ENCODE measurements at places on chromosomes 6 and 20.

- no peak for DNase-seq
Observed at GRCh38 chr20:1734269-1734858, 76.8 kb upstream of the SIRPG start.

- DNase-seq = no peak
Observed at GRCh38 chr6:169415179-169415578, 161.5 kb upstream of the THBS2 start.

- DNase-seq = no peak
Observed at GRCh38 chr20:62537649-62538292, 62.0 kb upstream of the GATA5 start.

DNA sequence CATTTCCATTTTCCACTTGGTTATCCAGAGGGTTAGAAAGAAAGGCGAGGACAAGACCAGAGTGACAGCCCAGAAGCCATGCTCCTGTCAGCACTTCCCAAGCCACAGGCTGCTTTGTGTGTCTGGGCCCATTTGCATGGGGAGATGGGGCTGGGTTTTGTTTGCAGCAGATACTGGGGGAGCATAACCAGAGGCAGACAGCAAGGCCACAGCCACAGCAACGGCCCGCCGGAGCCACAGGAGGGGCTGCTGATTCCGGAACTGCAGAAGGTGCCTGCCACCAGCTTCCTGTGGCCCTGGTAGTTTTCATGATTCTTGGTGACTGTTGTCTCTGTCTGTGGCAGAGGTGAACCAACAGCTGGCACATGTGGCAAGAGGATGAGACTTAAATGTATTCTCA is 106.6 kb downstream of the DLL1 start:
- no peak for DNase-seq

DNA sequence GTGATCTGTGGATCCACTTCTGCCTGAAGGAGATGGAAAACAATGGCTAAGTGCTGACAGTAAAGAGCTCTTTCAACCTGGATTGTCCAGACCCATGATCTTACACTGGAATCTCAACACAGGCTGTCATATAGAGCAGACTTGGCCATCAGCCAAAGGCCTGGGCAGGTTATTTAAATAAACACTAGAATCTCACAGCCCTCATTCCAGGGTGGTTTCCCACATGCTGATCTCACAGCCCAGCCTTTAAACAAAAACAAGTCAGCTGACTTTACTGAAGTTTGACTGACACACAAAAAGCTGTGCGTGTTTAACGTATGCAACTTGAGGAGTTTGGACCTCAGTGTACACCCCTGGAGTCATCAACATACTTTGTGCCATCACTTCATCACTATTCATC is 28.4 kb downstream of the SYNDIG1 start:
- DNase-seq = no peak

DNA sequence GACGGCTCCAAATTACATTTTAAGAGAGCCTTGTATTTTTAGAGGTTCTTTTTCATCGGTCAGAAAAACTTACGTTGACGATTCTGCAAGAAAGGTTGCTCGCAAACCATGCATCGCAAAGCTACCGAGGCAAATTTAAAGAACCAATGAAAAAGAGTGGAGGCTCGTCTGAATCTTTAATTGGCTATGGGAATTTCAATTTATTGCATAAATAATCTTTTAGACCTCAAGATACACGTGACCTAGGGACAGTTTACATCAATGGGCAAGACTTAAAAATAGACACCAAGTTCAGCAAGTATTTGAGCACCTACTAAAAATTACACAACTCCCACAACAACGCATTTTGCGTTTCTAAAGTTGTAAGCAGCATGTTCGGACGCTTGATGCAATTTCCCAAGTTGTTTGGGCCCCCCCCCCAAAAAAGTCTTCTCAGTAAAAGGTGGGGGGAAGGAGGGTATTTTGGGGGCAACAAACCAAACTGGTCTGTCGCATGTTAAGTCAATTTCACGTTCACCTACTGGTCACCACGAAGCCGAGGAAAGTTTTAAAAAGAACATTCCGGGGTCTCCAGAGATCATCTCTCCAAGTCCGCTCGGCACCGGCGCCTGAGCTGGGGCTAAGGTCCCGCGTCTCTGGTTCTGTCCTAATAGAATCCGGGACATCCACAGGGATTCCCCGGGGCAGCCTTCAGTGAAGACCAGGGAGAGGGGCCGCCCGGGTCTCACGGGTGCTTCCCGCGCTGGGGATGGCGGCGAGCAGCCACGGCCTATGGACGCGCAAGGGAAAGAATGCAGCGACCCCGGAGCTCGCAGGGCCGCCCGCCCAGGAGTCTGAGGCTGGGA is 851 bp downstream of the SNX5 start:
- no peak for DNase-seq

- no peak for DNase-seq
Observed at GRCh38 chr20:56776345-56776744, 147.2 kb downstream of the TFAP2C start.

- DNase-seq = no peak
Observed at GRCh38 chr6:169169375-169169774, 84.3 kb downstream of the THBS2 start.

DNA sequence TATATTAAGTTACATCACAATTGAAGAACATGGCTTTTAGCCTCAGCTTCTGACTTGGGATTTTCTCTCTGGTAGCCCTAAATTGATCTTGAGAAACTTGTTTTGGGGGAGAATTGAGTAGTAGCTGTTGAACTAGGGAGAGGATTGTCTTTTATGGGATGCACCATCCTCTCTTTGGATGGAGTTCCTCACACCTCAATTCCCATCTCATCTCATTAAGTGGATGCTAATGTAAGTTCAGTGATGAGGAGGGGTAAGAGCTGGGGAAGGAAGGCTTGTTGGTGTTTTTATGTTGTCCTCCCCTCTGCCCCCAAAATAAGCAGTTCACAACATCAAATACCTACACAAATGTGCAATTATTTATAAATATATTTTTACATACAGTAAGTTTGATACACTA is 4.0 kb downstream of the GJA1 start:
- DNase-seq = no peak

DNA sequence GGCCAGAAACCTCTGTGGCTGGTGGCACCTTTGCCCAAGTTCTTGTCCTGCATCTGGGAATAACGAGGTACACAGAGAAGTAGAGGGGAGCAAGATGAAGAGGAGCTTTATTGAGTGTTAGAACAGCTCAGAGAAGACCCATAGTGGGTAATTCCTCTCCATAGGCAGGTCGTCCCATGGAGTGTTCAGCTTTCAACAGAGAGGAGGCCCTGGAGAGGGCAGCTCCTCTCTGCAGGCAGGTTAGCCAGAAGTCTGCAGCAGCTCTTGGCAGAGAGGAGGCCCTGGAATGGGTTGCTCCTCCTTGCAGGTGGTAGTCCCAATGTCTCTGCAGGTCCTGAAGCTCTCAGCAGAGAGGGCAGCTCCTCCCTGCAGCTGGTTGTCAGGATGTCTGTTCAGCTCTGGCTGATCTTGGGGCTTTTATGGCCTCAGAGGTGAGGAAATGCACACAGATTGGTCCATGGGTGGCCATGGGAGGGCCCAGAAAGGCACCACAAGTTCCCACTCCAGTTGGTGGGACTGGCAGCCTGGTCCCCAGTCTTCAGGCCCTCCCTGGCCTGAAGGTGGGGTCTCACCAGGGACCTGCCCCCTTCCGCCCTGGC is 89.0 kb downstream of the IPCEF1 start:
- no peak for DNase-seq

DNA sequence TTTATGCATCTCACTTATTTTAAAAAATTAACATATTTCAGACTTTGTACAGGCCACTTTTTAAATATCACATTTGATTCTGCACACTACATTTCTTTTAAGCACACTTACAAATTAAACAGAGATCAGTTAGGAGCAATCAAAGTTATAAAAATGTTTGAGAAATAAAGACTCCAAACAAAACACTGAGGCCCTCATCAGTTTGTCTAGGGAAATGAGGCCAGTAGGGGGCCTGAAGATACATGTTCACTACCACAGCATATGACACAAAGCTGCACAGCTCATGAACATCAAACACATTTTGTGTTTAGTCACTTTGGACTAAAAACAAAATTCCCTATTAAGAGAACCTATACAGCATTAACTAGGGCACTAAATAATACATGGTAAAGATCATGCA is 180.5 kb downstream of the PDE7B start:
- DNase-seq = no peak

- no peak for DNase-seq
Observed at GRCh38 chr20:37477041-37477440, 44.0 kb upstream of the NNAT start.

GRCh38 chr6:110348961-110349690 is 9.0 kb downstream of the METTL24 start:
- no peak for DNase-seq

GRCh38 chr6:53038141-53038540 is 27.1 kb upstream of the FBXO9 start:
- DNase-seq = no peak

- no peak for DNase-seq
Observed at GRCh38 chr6:7051780-7052442, 55.9 kb upstream of the RREB1 start.

- no peak for DNase-seq
Observed at GRCh38 chr6:33304216-33304615, 5.5 kb upstream of the RGL2 start.

DNA sequence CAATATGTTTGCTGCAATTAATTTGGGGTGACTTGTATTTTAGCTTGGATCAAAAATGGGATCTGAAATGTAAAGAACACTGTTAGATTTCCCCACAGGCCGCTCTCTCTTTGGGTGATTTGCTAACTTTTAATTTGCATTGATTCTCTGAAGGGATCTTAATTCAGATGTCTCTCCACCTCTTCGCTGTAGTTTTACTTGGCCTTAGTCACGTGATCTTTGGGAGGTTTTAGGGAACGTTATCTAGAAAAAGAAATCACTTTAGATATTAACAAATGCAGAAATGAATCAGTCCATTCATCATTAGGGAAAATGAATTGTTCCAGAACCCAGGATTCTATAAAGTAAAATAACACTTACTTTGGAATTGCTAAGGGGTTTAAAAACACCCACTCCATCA is 390.2 kb downstream of the THBS2 start:
- no peak for DNase-seq
